ENCODE measurements at places on chromosomes 2 and 18.

DNA sequence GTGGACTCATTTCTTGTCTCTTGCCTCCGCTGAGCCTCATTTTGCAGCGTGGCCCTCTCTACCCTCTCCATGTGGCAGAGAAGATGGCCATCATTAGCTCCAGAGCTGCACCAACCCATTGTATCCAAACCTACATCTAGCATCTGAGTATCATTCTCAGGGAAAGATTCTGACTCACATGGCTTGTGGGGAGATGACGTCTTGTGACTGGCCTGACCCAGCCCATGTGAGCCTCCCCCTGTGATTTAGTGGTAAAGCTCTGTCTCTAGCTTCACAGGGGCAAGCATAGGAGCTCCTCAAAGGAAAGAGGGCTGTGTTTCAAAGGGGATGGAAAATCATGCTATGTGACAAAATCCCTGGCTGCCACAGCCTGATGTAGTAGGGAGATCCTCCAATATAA is 87.4 kb upstream of the RBMS1 start:
- DNase-seq = no peak

GRCh38 chr2:33040541-33040940 is 93.8 kb downstream of the LTBP1 start:
- no peak for DNase-seq

DNA sequence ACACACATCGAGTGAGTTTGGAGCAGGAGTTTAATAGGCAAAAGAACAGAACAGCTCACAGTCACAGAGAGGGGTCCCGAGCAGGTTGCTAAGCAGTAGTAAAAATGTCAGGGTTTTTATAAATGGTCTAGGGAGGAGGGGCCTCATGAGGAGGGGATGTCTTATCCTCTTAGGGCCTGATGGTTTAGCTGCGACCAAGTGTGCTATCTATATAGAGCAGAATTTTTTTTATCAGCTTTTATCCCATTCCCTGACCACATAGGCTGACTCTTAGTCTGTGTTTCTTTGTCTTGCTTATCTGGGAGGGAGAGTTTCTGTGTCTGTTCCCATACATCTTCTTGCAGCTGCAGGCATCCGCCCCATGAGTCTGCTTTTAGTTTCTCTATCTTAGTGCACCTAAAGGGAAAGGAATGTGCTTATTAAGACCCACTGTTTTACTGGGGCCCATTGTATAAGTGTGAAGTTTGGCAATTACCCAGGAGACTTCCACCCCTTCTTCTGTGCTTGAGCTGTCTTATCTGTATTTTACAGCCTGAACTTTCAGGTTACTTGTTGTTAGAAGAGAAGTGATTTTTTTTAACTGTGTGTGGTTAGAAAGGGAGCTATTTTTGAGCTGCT is 30.4 kb upstream of the GMCL1 start:
- no peak for DNase-seq

GRCh38 chr18:13137670-13138419 is 80.7 kb upstream of the LDLRAD4 start:
- no peak for DNase-seq

DNA sequence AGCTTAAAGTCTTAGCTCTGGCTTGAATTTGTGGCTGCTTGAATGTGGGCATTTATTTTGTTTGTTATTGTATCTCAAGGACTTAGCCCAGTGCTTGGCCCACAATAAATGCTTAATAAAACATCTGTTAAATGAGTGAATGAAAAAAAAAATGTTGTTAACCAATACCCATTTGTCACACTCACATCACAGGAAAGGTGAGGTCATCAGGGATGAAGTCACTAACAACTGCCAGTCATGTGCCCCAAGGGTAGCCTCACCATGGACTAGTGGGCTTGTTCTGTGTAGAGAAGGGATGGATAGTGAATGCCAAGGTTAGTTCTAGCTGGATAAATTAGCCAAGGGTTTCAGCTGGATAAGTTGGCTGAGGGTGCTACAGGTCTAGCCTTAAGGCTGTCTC is 3.0 kb downstream of the NRBP1 start:
- DNase-seq = no peak

DNA sequence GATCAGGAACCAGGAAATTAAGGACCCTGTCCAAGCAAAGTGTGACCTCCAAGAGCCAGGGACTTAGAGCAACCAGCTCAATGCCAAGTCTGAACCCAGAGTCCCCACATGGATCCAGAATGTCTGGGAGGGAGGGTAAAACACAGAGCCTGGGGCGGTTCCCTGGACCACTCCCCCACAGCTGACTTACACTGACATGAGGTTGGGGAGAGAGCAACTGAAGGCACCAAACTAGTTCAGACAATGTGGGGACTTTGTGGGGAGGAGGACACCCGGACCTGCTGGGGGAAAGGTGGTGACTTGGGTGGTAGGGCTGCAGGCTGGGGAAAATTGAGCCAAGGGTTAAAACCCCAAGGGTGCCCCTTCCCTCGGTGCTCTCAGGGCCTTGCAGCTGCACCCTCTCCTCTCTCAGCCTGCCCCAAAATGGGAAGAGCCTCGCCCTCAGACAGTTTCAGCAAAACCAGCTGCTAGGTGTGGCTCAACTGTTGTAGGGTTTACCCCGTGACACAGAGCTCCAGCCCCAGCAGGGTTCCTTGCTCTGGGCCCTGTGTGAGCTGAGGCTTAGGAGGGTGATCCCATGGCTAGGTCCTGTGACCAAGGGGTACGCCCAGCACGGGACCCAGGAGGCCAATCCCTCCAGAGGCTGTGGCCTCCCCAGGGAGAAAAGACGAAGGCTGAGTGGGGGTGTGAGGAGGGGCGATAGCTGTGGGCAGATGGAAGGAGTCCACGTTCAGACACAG is 28.6 kb downstream of the MARCO start:
- no peak for DNase-seq

DNA sequence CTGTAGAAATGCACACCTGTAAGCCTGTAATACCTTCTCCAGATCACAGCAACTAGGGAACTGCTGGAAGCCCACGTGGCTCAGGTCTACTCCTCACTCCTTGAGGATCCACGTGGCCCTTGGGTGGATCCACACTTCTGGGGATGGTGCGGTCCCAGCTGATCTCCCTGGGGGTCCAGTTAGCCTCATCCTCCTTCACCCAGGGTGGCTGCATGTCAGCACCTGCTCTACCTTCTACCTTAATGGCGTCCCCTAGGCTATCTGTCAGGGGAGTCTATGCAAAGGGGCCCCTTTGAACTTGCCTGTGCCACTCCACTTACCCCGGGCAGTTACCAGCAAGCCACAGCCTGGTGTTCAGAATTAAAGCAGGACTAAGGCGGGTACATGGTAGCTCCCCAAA is 284.7 kb downstream of the MYCN start:
- no peak for DNase-seq

DNA sequence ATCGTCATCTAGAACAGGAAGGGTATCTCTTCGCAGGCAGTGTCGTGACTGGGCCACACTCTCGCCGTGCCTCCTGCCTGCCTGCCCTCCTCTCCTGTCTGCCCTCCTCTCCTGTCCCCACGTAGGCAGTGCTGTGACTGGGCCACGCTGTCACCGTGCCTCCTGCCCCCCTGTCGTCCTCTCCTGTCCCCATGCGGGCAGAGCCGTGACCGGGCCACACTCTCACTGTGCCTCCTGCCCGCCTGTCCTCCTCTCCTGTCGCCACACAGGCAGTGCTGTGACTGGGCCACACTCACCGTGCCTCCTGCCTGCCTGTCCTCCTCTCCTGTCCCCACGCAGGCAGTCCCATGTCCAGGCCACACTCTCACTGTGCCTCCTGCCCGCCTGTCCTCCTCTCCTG is 51.4 kb downstream of the ZNF236 start:
- DNase-seq = no peak

GRCh38 chr2:84882775-84883550 is 2.1 kb upstream of the TRABD2A start:
- no peak for DNase-seq

DNA sequence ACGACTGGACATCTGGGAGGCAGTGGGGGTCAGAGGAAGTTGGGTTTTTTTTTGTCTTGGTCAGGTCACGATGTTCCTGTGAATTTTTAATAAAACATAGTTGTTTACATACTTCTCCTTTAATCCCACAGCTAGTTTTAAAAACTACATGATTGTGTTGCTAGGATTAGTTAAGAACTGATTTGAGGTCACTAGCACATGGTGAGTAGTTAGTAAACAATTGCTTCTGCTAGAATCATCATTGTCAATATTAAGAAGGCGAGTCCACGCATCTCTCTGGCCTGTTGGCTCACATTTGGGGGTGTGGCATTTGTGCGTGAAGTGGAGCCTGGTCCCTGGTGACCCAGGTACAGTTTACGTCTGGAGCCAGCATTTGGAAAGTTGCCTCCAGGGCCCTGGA is 59.4 kb downstream of the AGAP1 start:
- no peak for DNase-seq

GRCh38 chr18:37541517-37541916 is 24.1 kb downstream of the CELF4 start:
- no peak for DNase-seq

DNA sequence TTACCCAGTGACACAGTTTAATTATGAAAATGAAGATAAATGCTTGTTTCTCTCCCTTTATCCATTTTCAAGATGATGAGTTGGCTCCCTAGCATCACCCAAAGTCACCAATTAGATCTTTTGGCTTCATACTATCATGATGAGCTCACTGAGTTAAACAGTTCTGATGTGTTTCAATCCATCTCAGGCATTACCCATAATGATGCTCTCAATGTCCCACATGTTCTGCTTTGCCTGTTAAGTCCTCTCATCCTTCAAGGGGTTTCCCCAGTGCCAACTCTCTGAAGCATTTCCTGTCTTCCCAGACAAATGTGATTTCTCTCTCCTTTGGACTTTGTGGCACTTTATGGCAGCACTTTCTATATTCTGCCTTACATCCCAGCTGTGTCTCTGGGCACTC is 92.6 kb downstream of the EPB41L3 start:
- no peak for DNase-seq

DNA sequence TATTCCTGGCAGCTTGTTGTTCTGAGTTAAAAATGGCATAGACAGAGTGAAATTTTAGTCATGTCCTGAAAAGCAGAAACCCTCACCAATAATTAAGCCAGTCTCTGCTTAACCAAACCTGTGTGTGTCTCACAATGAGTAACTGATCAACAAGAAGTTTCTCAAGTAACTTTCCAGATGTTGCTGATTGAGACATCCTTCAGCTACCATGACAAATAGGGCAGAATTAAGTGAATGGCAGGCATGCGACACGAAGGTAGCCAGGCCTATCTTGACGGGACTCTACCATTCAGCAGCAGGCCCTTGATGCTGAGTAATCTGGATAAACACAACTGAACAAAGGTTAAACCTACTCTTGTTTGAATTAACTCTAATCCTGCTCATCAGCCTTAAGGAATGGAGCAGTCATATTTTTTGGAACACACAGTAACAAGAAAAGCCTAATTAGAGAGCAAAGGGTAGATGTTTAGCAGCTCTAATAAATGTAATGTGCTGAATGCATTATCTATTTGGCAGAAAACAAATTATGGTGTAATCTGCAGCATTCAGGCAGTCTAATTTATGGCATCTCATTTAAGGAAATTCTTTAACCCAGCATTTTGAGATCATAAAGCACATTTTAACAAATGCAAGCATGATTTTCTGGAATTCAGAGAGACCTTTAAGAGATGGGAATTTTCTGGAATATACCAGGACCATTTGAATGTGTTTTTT is 159.5 kb upstream of the EPHA4 start:
- DNase-seq = no peak

DNA sequence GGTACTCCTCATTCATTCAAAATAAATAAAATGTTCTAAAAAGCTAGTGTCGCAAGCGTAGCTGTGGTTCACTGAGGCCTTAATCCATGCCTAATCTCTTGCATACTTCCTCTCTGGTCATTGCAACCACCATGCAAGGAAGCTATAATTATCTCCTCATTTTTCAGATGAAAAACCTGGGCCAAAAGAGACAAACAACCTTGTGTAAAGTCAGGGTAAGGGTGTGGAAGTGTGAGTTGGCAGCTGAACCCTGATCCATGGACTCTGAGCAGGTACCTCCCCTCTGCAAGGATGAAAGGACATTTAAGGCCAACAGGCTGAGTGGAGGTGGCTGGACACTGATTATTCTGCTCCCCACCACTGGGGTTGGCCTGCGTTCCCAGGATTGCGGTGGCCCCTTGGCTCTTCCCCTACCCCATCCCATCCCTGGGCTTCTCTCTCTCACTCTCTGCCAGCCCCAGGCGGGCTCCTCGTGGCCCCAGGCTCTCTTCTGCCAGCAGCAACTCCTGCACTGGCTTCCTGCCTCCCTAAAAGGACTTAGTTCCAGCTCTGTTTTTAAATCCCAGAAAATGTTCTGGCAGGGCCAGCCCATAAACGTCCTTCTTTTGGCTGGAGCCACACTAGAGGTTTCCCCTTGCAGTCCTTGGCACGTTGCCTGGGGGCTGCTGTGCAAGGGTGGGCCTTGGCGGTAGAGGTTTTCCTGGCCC is 72.0 kb upstream of the AFF3 start:
- DNase-seq = no peak

DNA sequence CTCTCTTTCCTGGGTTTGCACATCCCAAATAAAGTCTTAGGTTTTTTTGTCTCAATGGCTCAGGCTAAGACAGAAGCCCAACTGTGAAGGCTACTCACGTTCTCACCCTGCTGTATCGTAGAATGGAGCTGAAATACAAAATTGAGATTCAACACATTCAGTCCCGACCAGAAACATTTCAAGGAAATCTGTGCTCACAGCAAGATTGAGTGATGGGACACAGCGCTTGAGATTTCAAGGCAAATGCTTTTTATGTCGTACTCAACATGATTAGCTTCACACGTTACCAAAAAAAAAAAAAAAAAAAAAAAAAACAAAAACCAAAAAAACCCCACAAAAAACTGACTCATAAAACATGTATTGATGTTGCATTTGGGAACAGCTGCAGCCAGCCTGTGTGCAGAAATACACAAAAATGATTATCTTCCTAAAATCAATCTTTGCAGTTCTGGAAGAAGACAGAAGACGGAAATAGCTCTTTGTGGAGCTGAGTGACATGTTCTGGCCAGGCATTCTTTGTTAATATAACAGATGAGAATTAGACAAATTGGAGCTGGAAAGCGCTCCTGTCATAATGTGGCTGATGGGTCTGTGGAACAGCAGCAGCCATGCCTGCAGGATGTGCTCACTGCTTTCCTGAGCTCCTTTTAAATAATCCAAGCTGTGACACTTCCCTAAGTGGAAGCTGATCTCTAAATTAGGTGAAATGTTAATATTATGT is 453.2 kb downstream of the LPIN1 start:
- DNase-seq = no peak

- DNase-seq = no peak
These were observed 1817.4 kb downstream of the SUCLG1 start for GRCh38 chr2:82641598-82642180.

- DNase-seq = no peak
These were observed 174.9 kb downstream of the VAPA start for GRCh38 chr18:10088734-10089133.

DNA sequence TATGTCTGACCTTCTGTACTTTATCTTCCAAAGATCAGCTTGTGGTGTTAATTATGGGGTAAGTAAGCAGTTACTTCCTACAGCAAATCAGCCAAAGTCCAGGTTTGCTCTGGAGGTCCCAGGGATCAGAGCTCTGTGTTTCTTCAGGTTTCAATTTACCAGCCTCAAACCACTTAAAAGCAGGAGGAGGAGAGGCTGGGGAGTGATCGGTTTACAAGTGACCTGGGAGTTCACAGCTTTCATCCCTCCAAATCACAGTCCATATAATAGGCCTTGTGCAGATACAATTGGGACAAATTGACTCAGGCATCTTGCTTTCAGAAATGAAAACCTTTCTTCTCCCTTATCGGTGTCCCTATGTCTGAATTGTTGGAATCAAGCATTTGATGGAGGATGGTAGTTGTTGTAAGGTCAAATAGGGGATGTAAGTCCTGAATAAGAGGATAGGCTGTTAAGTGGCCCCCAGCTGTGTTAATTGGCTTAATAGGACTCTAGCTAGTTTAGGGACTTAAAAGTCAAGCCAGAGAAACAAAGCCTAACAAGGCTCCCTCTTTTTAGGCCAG is 188.0 kb upstream of the NT5C1B start:
- no peak for DNase-seq

GRCh38 chr2:127873707-127874303 is 12.0 kb downstream of the AMMECR1L start:
- DNase-seq = no peak

Measured in cerebellum (tissue), 4 donors.